Urinary bladder (tissue), 4 donors: ENCODE measurements at places on chromosomes 7 and 10. TPM values are rescaled to one million over a fixed set of nuclear protein-coding genes. Genes with fewer than 3 reads are reported as not detected.

Gene GFRA1
- 60.9 TPM for total RNA-seq

Gene CPN1
- total RNA-seq: 0.16 TPM

Gene COL17A1
- total RNA-seq: 9.8 TPM

DNA sequence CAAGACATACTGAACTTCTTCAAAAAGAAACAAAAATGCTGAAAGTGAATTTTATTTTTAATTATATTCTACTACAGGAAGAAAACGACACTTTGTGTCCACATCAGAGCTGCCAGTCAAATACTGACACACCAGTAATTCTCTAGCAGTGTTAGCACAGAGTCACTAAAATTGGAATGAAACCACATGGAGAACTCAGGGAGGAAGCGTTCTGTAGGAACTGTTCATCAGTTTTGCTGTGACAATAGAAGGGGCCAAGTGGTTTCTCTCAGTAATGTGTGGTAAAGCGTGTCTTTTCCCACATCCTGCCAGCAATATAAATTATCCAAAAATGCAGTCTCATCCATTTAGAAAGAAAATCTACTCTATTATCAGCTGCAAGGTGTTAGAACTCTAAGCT lies 683.3 kb downstream of the GRM8 start:
- no peak for DNase-seq

DNA sequence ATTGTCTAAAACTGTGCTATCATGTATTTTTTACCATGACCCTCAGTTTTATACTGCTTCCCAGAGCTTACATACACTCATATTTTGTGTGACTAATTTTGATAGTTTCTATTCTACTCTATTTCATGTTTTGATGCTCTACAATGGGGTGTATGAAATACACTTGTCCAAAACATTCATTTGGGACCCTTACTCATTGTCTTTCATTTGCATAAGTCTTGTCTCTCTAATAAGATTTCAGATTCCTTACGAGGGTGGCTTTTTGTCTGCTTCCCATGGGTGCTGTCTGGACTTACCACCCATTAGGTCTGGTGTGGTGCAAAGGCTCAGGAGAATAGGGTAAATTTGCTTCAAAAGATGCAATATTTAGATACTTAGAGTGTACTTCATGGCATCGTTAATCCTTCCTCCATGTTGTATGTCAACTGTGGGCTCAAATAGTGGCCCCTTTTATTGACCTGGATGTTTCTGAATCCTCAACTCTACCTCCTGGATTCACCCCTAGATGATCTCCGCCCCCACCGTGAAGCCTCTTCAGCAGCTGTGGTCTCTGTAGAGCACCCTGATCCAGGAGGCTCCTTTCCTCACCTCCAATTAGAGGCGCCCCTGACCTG lies 3.6 kb upstream of the GIMAP5 start:
- no peak for DNase-seq

GRCh38 chr7:20598459-20599309 lies 16.8 kb upstream of the ABCB5 start:
- DNase-seq: no peak

- no peak for DNase-seq
These were observed 182.9 kb downstream of the ANK3 start for GRCh38 chr10:60206735-60207134.
